Panc1 (cell line): ENCODE measurements at places on chromosomes 6 and 20. TPM values are rescaled to one million over a fixed set of nuclear protein-coding genes. Genes with fewer than 3 reads are reported as not detected.

Gene HTR1E
- not detected for total RNA-seq

Gene C6orf58
- not detected for total RNA-seq

Gene TMEM74B
- total RNA-seq: 1.1 TPM

Gene DEFB126
- not detected for total RNA-seq

Gene GABRR1
- total RNA-seq: not detected
